C1 segment of cervical spinal cord (tissue), 14 donors: ENCODE measurements at places on chromosomes 16 and 17.

GRCh38 chr17:35022536-35023063, 40.9 kb downstream of the RFFL start:
- DNase-seq: peak; percentile 90

DNA sequence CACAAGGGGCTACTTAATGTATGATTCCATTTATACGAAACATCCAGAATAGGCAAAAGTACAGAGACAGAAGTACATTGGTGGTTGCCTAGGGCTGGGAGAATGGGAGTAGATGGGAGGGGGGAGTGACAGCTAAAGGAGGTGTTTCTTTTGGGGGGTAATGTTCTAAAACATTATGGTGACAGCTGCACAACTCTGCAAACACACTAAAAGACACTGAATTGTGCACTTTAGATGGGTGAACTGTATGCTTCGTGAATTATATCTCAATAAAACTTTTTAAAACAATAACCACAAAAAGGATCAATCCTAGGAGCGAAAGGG, 661 bp downstream of the LYRM9 start:
- DNase-seq: no peak

- no peak for DNase-seq
These were observed 252.9 kb downstream of the KATNIP start for GRCh38 chr16:27802664-27803439.

DNA sequence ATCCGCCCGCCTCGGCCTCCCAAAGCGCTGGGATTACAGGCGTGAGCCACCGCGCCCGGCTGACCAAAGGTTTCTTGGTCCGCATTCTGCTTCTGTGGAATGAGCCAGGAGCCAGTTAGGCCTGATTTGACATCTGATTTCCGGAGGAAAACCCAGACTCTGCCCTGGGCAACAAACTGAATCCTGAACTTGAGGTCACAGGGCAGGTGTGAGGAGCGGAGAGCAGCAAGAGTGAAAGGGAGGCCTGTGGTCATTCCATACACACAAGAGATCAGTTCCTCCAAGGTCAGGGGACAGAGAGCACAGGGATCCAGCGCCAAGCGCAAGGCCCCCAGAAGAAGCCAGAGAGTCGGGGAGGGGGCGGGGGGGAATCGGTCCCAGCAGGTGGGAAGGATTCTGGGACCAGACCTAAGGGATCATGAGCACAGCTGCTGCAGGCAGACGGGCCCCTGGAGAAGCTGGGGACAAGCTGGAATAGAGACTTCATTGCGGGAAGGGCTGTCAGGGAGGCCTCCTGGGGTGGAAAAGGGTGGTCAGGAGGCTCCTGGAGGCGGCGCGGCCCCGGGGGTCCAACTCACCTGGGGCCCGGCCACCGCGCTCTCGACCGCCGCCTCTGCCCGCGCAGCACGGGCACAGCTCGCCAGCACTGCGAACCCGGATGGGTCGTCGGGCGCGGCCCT, 436 bp downstream of the SHPK start:
- DNase-seq: no peak

DNA sequence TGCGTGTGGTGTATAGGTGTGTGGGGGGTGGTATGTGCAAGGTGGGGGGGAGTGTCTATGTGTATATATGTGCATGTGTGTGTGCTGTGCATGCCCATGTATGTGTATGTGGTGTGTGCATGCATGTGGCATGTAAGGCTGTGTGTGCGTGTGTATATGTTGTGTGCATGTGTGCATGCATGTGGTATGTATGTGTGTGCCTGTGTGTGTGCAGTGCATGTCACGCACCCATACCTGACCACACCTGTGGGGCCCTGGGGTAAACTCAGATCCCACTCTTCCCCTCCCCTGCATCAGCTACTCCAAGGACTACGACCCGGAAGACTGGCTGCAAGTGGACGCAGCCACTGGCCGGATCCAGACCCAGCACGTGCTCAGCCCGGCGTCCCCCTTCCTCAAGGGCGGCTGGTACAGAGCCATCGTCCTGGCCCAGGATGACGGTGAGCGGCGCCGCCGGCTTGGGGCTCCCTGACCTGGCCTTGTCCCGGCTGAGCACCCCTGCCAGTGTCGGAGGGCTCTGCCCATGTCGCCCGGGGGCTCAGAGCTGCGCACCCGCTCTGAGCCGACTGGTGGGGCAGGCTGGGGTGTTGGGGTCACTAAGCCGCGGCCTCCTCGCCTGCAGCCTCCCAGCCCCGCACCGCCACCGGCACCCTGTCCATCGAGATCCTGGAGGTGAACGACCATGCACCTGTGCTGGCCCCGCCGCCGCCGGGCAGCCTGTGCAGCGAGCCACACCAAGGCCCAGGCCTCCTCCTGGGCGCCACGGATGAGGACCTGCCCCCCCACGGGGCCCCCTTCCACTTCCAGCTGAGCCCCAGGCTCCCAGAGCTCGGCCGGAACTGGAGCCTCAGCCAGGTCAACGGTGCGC, 9.1 kb downstream of the SLC22A31 start:
- DNase-seq: no peak

DNA sequence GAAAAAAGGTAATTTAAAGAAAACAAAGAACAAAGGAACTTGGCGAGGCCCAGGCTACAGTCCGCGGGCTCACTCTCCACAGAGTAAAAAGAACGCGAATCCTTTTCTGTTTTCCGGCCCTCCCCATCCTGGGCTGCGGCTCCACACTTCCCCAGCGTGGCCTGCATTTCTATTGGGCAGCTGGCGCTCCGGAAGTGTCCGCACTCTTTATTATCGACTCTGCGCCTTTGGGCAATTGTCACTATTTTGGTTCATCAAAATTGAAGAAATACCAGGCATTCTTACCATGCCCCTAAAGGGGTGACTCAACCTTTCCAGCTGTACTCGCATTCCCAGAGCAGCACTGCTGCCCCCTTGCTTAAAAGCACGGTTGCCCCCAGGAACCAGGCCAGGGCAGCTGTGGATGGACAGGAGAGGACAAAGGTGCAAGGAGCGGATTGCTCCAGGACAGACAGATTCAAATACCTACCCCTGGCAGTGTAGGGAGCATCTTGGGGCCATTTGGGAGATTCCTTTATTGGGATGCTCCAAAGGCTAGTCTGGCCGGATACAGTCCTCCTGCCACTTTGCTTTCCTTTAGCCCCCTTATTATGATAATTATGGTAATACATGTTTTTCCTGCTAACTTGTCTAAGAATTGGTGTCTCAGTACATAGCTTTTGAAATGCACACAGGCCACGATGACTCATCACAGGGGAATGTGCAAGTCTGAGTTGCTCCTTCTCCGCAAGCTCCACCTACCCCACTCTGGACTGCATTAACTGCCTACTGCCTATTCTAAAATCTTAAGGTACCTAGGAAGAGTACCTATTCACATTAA, 985 bp upstream of the SLFN12 start:
- no peak for DNase-seq

DNA sequence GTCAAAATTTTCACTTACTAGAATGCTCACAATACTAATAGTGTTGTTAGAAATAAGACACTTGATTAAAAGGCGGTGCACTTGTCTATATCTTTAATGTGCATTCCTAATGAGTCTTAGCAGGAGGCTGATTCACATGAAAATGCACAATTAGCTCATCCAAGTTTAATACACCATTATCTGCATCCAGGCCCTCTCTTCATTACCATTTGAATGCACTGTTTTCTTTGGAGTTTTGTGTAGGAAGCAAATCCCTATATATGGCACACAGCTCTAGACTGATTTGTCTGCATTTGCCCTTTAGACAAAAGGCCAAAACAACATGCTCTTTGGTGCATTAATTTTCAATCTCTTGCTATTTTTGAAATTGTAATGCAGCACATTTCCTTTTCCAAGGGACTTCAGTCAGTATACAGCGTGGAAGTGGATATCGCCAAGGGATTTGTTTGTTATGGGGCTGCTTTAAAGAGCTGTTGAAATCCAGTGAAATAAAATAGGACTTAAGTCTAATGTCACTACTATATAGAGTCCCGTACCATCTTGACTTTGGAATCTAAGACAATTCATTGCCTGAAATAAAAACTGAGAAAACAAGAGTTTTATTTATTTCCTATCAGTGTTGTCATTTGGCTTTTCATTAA, 257.6 kb upstream of the CPHXL start:
- DNase-seq: no peak

GRCh38 chr17:61132524-61132923, 267.1 kb upstream of the TBX2 start:
- DNase-seq: no peak

DNA sequence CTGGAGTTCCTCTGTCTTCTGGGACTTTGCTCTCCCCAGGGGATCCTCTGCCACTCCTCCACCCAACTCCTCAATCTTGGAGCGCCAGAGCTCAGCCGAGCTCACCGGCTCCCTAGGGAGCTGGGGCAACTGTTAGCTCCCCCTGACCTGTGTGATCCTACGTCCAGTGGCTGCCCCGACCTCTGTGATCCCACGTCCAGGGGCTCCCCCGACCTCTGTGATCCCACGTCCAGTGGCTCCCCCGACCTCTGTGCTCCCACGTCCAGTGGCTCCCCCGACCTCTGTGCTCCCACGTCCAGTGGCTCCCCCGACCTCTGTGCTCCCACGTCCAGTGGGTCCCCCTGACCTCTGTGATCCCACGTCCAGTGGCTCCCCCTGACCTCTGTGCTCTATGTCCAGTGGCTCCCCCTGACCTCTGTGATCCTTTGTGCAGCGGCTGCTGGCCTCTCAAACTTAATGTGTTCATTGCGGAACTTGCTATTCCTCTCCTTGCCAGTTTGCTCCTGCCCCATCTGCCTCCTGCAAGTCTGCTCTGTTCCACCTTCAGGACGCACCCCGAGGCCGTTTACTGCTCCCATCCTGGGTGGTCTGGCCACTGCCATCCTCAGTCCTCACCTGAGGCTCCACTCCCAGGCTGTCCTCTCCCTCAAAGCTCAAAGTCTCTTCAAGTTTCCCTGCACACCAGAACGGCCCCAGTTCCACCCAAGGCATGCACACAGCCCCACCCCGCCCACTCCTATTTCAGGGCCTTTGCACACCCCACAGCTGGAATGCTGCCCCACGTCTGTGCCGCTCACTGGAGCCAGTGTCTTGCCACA, 2.8 kb downstream of the VPS9D1 start:
- DNase-seq: no peak

DNA sequence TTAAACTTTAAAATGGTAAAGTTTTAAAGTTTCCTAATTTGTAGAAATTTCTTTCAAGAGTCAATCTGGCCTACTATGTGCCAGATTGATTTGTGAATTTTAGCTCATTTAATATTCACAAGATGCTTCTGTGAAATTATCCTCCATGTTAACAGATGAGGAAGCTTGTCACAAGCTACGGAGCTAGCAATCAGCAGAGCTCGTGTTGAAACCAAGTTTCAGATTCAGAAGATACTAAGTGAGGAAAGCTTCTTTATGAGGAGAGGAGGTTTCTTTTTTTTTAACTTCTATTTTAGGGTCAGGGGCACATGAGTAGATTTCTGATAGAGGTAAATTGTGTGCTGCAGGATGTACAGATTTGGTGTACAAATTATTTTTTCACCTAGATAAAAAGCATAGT, 135.9 kb downstream of the HS3ST4 start:
- DNase-seq: no peak

- DNase-seq: no peak
These were observed 2289.3 kb downstream of the TP53TG3F start for GRCh38 chr16:35748621-35749252.

DNA sequence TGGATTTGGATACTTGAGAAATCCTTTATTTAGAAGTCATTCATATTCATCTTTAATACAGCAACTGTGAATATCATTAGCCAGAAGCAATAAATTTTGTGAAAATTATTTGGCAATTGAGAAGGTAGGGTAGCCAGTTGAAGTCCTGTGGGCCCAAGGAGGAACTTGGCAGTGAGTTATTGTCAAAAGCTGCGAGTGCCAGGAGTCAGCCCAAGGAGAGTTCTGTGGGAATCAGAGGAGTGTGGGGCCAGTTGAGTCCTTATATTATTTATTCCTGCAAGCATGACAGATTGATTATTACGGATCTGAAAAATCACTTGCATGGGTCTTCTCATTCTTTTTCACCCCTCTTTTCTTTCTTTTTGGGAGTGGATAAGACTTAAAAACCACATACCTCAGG, 38.3 kb downstream of the PRKCA start:
- no peak for DNase-seq

- DNase-seq: no peak
These were observed 1.4 kb upstream of the WDR45B start for GRCh38 chr17:82649501-82650261.

GRCh38 chr17:17242246-17242645, 5.3 kb upstream of the FLCN start:
- no peak for DNase-seq

DNA sequence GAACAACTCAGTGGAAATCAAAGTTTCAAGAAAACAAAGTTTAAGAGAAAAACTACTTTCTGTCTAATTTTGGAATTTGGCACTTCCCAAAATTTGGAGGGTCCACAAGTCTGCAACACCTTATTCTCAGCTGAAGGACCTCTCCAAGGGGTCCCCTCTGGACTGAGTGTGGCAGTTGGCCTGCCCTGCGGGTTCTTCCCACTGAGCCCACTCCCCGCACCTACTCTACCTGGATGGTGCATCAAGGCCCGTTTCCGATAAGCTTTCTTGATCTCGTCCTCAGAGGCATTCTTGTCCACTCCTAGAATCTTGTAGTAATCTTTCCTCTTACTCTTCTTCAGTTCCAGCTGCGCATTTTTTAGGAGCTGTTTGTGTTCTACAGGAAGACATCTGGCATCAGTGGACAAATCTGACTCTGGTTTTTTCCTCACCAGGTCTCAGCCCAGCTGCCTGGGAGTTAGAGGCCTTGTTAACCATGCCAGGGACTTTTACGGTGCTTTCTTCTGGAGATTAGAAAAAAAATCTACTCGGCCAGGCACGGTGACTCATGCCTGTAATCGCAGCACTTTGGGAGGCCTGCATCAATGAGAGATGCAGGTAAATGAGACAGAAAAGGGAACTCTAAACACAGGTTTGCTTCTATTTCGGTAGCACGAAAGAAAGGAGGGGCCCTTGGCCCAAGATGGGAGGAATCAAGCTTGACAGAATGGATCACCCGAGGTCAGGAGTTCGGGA, 15.6 kb downstream of the CNP start:
- DNase-seq: no peak

DNA sequence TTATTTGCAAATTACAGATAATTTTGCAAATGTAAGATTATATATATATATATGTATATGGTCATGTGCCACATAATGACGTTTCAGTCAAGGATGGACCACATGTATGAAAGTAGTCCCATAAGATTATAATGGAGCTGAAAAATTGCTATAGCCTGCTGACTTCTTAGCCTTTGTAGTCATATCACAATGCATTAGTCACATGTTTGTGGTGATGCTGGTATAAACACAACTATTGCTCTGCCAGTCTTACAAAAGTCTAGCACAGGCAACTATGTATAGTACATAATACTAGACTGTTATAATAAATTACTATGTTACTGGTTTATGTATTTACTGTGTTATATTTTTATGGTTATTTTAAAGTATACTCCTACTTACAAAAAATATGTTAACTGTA, 444.3 kb downstream of the KCNJ2 start:
- no peak for DNase-seq

- no peak for DNase-seq
These were observed 4.2 kb downstream of the PSKH1 start for GRCh38 chr16:67897231-67897630.

GRCh38 chr16:80931801-80932707, 74.6 kb downstream of the CMC2 start:
- no peak for DNase-seq
